ENCODE measurements at places on chromosomes 5 and 9.

DNA sequence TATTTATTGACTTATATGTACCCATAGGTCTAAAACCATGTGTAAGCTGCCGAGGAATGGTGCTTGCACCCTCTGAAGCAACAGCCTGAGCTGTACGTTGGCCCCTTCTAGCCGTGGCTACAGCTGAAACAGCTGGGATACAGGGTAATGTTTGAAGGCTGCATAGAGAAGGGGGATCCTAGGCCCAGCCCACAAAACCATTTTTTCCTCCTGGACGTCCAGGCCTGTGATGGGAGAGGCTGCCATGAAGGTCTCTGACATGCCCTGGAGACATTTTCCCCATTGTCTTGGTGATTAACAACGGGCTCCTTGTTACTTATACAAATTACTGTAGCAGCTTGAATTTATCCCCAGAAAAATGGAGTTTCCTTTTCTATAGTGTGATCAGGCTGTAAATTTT, 244.7 kb downstream of the COMMD10 start:
- DNase-seq = no peak

DNA sequence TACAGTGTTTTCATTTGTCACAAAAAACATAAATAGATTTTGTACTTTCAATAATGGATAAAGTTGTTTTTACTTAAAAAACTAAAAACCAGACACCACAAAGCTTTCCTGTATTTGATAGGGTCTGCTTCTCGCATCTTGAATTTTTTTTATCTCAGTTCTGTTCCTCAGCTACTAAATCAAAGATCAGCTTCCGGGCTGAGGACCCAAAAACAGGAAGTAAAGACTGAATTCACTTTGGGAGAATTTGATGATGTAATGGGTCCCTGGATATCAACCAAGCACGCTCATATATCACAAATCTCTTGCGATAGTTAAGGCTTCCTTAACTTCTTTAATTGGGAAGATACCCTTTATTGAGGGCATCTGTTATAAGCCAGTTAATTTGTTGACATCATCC, 24.1 kb downstream of the ITK start:
- no peak for DNase-seq

DNA sequence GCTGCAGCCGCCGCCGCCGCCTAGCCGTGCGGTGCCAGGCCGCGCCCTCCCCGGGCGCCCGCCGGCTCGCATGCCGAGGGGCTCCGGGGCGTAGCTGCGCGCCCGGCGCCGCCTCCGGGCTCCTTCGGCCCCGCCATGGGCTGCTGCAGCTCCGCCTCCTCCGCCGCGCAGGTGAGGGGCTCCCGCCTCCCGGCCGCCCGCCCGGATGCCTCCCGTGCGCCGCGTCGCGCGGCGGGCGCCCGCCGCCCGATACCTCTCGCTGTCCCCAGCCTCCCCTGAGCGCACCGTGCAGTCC, 230 bp downstream of the SLC44A1 start:
- DNase-seq = no peak

GRCh38 chr5:73692981-73693380, 67.0 kb downstream of the ARHGEF28 start:
- no peak for DNase-seq

DNA sequence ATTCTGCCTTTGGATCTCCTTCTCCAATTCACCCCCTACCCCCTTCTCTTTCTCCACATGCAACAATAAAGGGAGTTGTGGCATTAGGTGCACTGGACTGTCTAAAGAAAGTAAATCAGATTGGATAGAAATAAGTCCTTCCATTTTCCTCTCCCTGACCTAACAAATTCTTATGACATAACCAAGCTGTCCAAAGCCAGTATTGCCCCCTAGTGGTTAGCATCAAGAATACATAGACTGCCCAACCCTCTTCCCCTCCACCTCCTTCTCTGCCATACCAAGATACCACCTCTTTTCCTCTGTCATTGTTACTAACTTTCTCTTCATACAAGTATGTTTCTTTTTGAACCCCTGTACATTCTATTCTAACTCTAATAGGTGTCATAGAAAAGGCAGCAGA, 45.7 kb downstream of the PPARGC1B start:
- DNase-seq = peak; percentile 43

GRCh38 chr9:2465921-2466460, 155.6 kb upstream of the VLDLR start:
- DNase-seq = no peak

- DNase-seq = no peak
These were observed 455.4 kb downstream of the GADD45G start for GRCh38 chr9:90060256-90060655.

DNA sequence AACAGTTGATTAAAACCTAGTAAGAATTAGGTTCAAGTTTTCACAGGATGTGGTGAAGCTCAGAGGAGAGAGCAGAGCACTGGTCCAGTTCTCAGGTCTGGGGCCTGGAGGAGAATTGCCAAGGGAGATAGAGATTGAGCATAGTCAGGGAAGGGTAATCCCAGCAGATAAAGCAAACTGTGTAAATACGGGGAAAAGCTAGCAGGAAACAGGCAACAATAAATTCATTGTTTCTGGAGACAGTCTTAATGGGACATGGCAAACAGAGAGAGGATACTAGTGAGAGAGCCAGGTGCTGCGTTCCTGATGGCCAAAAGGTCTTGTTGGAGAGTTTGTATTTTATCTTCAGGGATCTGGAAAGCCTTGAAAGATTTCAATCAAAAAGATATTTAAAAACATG, 333.0 kb downstream of the PDE4D start:
- DNase-seq = no peak

DNA sequence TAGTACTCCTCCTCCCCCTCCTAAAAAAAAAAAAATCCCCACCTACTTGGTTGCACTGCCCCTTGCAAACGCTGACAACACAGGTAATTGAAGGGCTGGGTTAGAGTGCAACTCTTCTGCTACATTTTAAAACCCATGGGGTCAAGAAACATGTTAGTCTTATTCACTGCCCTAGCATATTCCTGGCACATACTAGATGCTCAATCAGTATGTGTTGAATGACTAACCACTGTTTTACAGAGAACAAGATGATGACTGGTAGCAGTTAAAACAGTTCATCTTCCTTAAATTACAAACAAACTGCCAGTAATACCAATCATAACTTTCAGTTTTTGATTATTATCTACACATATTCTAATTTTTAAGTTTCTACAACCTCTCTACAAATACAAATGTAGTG, 124.4 kb downstream of the NFIB start:
- DNase-seq = no peak

- no peak for DNase-seq
These were observed 31.0 kb upstream of the SLC1A3 start for GRCh38 chr5:36575361-36575781.

DNA sequence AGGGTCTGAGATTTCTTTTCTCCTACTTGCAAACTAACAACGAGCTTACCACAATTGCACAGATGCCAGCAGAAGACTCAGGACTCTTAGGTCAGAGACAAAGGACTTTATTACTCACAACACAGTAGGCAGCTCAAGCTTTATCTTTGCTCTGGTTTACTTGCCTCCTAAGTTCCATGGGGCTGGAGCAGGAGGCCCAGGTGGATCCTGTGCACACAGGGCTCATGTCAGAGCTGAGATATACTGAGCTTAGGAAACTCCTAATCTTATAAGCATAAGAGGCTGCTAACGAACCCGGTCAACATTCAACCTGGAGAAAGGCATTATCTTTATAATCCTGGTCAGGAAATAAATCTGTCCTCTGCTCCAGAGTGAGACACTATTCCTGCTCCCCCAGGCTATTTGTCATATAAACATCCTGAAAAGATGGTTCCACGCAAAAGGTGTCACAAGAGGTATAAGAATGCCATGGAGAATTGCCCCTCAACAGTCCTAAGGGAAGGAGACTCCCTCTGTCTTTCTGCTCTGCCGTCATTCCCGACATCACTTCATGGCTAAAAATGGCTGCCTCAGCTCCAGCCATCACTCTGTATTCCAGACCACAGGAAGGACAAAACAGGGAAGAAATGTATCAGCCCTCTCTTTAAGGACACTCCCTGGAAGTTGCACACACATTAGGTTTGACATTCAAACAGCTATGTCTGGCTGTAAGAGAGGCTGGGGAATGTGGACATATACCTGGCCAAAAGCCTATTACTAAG, 16.2 kb downstream of the DUSP1 start:
- no peak for DNase-seq

GRCh38 chr9:121779381-121780117, 128.1 kb downstream of the DAB2IP start:
- DNase-seq = no peak

GRCh38 chr5:14809369-14810155, 62.0 kb downstream of the ANKH start:
- peak; percentile 20 for DNase-seq

GRCh38 chr9:135980926-135981630, 19.9 kb upstream of the UBAC1 start:
- no peak for DNase-seq

DNA sequence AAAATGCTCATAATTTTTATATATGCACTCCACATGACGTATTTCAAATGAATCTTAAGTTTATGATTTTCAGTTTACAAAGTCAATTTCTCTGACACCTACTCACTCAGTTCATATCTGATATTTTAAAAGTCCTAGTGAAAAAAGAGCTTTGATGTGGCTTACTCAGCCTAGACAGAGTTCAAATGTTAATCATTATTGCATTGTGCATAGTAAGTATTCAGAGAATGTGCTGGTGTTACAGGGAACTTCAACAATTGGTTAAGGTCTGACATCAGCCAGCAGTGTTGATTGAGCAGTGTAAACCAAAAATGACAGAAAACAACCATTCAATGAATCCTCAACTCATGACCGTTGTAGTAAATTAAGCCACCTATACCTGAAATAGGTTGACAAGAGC, 147.2 kb upstream of the LHFPL2 start:
- DNase-seq = no peak

DNA sequence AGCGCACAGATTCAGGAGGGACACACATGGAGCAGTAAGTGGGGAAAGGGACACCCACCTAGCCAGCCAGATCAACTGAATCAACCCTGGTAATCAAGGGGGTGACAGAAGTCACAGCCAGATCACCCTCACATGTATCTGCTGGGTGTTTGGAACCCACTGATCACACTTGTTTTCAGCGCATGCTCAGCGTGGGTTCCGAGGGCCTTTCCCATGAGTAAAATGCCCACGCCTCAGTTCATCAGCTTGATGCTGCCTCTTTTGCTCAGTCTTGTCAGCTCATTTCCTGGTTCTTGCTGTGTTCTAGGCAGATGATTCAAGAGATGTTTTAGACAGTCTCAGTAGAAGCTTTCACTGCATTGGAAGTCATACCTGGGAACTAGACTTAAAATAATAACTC, 123.2 kb upstream of the SLC30A5 start:
- DNase-seq = no peak

DNA sequence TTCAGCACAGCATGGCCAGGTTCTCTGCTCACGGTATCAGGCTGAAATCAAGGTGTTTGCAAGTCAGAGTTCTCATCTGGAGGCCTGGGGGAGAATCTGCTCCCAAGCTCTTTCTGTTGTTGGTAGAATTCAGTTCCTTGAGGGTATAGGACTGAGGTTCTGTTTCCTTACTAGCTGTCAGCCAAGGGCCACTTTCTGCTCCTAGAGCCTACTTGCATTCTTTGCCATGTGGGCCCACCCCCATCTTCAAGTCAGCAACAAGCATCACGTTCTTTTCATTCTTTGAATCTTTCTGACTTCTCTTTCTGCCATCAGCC, 7.4 kb upstream of the CDC42SE2 start:
- DNase-seq = no peak

DNA sequence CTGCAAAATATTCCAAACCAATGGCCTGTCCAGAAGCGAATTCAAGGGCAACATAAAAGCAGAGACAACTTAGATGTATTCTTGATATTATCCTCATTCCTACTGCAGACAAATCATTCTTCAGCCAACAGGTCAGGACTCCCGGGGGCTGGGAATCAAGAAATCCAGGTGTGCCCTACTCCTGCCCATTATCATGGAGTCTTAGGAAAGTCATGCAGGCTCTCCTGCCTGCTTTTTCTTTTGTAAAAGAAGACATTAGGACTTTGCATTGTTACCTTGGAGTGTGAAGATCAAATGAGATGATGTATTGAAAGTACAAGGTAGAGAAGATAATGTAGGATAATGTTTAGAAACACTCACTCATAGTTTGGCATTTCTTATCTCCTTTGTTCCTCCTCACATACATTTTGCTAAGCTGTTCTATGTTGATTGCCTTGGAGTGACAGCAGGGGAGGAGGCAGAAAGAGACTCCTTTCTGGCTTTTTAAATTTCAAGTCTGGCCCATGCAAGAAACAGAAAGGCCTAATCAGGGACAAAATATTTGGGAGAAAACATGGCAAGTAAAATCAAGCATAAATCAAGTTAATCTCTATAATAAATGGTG, 113.8 kb downstream of the SV2C start:
- no peak for DNase-seq

DNA sequence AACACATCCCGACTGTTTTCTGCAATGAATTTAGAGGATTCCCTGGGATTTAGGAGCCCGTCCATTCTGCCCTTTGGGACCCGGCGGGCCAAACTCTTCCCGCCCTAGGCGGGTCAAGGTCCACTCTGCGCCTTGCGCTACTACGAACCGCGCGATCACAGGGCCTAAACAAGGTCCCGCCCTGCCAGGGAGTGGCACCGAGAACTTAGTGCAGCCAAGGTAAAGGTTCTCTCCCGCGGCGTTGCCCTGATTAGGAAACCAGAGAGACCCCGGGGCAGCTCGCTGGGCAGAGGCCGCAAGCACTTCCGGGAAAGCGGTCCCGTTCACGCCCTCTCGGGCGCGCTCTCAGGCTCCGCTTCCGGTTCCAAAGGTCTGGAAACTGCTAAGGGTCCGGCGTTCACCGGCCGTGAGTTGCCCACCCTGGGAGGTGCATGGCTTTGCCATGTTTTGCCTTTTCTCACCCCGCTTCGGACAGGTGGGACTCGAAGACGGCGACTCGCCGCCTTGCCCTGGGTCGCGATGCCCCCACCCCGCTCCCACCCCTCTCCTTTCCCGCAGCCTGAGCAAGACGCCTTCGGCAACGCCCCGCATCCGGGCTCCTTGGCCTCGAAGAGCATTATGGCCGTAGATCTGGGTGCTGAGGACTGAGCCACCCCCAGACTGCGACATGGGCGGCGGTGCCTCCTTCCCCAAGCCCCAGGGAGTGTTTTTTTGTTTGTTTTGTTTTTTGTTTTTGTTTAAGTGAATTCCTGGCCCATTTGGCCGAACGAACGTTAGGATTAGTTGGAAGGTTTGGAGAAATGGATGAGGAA, 23.4 kb downstream of the HNRNPK start:
- no peak for DNase-seq

DNA sequence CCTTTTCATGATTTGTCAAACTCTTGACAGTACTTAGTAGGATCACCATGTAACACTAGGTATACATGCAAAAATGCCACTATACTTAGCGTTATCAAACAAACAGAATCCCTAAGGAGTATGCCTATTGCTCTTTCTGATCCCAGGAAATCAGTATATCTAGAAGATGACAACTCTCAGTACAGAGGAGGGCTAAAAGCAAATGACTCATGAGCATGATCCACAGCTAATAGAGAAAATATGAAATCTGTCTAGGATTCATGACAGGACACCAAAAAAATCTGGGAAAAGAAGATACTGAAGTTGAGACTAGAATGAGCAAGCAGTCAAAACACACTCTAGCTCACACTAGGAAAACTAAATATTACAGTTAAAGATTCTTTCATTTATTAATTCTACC, 89.2 kb downstream of the RAPGEF6 start:
- no peak for DNase-seq

All from CMK (cell line).